Activated CD8-positive, alpha-beta memory T cell treated with anti-CD3 and anti-CD28 coated beads for 48 hours (primary cell): ENCODE measurements at places on chromosomes 3 and 15.

DNA sequence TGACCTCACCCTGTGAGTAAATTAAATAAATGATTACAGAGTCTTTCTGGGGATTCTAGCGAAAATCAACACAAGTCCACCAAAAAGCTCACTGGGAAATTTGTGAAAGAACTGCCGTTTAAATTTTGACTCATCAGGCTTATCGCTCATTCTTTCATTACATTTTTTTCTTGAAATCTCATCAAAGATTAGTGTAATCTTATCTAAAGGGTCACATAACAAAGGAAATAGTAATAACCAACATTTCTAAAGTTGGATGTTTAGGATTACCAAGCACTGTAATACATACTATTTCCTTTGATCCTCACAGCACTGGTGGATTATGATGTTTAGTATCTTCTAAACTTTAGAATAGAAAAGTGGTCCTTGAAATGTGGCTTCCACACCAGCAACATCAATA is 111.1 kb upstream of the CBLB start:
- no peak for DNase-seq

GRCh38 chr3:1693145-1693544 is 405.5 kb upstream of the CNTN4 start:
- no peak for DNase-seq

- DNase-seq: no peak
These were observed 41.9 kb upstream of the DYNC1LI1 start for GRCh38 chr3:32612547-32612946.

- no peak for DNase-seq
These were observed 108.6 kb upstream of the DLG1 start for GRCh38 chr3:197407053-197407452.

DNA sequence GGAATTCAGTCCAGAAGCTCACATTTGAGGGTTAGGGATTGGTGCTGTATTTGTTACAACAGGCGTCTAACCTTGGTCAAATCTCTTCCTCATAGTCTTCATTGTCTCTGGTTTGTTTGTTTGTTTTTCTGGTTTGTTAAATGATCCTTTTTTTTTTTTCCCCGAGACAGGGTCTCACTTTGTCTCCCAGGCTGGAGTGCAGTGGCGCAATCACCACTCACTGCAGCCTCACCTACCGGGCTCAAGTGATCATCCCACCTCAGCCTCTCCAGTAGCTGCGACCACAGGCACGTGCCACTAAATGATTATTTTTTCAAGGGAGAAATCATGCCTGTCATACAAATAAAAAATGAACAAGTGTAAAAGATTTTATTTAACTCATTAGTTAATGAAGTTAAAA is 14.3 kb upstream of the ADPGK start:
- no peak for DNase-seq
